ENCODE measurements at places on chromosomes 6 and 20.

DNA sequence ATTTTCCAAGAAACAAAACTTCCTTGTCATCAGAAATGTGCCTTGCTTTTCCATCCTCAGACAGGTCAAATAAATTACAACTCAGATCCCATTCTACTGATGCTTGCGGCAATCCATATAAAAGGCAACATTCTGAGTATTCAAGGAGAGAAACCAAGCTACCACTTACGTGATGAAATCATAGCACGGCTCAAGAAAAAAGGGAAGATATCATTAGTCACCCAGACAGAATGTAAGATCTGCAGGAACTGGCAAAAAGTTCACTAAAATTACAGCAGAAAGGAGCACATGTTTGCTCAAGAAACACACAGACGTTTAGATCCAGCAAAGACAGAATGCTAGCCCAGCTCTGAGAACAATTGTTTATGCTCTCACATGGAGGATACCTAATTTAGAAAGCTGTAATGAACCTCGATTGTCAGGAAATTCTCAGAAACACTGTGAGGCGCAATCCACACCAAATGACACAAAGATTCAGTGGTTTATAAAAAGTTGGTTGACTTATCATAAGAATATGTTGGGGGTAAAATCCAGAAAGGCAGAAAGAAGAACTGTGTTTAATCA, 304.2 kb downstream of the ADGRG6 start:
- H3K4me3 ChIP-seq = no peak overlapping the region
- no peaks in the 10 kb centered on the region for H3K4me1 ChIP-seq
- H3K27ac ChIP-seq = no peak overlapping the region
- no peak for DNase-seq

DNA sequence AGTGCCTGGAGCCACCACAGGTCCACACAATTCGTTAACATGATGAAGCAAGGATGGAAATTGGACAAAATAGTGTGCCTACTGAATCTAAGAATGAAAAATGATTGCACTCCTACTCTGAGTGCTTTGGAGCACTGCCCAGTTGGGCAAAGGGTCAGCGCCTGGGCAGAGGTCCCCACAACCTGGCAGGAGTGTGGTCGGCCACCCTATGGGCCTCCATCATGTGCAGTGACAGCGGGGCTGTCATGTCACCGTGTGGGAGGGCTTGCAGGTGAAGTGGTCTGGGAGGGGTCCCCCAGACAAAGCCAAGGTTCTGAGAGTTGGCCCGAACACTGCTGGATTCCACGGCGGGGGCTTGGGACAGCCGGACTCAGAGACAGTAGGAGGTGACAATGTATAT, 36.2 kb upstream of the CD93 start:
- H3K36me3 ChIP-seq = no peaks in the 10 kb centered on the region
- H3K27me3 ChIP-seq = no peaks in the 10 kb centered on the region
- no peak overlapping the region for H3K4me3 ChIP-seq
- no peak for DNase-seq
- H3K27ac ChIP-seq = no peak overlapping the region

DNA sequence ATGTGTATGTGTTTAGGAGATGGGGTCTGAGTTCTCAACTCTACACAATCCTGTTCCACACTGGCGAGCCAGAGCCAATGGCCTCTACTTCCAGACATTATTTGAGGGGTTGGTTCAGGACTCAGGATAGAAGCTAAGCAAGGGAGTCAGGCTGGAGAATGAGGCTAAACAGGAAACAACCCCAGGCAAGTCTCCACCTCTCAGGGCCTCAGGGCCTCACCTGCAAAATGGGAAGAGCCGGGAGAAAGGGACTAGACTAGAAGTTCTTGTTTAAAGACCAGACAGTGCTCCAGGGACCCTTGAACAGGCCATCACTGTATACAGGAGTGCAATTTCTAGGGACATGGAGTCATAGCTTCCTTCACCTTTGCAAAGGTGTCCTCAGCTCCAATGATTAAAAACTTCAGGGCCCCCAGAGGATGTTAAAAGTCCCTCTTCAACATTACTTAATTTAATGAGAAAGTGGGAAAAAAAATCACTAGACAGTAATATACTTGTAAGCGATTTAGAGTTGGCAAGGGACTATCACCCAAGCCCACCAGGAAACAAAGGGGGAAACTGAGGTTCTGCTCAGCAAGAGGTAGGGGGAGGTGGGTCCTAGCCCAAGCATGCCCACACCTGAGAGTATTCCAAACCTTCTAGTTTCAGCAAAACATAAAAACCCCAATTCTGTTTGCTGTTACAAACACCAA, 41.7 kb downstream of the ZMYND8 start:
- DNase-seq = no peak
- no peaks in the 10 kb centered on the region for H3K27me3 ChIP-seq
- no peak overlapping the region for H3K27ac ChIP-seq
- peaks cover 16% of the 10 kb centered on the region for H3K4me1 ChIP-seq
- no peaks in the 10 kb centered on the region for H3K36me3 ChIP-seq
- H3K4me3 ChIP-seq = no peak overlapping the region

DNA sequence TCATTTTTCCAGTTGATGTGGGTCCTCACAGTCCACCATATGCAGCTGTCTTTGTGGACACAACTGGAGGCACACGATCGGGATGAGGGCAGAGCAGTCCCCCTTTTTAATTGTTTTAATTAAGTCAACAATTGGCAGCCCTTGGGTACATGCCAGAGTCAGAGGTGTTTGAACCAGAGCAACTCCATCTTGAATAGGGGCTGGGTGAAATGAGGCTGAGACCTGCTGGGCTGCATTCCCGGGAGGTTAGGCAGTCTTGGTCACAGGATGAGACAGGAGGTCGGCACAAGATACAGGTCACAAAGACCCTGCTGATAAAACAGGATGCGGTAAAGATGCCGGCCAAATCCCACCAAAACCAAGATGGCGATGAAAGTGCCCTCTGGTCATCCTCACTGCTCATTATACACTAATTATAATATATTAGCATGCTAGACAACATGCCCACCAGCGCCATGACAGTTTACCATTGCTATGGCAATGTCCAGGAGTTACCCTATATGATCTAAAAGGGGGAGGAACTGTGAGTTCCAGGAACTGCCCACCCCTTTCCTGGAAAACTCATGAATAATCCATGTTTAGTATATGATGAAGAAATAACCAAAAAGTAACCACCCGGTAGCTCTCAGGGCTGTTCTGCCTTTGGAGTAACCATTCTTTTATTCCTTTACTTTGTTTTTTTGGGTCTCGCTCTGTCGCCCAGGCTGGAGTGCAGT, 31.8 kb upstream of the BLCAP start:
- no peak overlapping the region for H3K4me3 ChIP-seq
- no peak for DNase-seq
- H3K27ac ChIP-seq = no peak overlapping the region
- no peaks in the 10 kb centered on the region for H3K27me3 ChIP-seq
- no peaks in the 10 kb centered on the region for H3K36me3 ChIP-seq

- no peaks in the 10 kb centered on the region for H3K36me3 ChIP-seq
- no peaks in the 10 kb centered on the region for H3K27me3 ChIP-seq
- no peaks in the 10 kb centered on the region for H3K4me1 ChIP-seq
Observed at GRCh38 chr6:167736486-167737204, 90.1 kb upstream of the AFDN start.

DNA sequence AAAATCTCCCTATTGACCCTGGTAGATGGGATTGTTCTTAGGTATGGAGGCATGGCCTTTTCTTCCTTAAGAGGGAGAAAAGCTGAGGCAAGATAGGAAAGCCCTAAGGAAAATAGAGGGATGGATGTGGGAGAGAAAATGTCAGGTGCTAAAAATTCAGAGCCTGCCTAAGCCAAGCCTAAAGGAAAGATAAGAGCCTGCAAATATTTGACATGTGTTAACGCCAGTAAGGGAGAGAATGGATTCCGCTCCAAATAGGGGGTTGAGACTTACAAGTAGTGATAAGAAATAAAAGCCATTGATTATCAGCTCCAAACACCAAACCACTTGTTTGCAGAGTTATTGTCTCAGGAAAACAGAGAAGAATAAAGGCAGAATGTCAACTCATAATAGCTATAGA, 533.6 kb downstream of the PTPRT start:
- no peak for DNase-seq
- H3K4me1 ChIP-seq = no peaks in the 10 kb centered on the region
- H3K36me3 ChIP-seq = no peaks in the 10 kb centered on the region
- H3K27ac ChIP-seq = no peak overlapping the region
- H3K27me3 ChIP-seq = no peaks in the 10 kb centered on the region
- no peak overlapping the region for H3K4me3 ChIP-seq

DNA sequence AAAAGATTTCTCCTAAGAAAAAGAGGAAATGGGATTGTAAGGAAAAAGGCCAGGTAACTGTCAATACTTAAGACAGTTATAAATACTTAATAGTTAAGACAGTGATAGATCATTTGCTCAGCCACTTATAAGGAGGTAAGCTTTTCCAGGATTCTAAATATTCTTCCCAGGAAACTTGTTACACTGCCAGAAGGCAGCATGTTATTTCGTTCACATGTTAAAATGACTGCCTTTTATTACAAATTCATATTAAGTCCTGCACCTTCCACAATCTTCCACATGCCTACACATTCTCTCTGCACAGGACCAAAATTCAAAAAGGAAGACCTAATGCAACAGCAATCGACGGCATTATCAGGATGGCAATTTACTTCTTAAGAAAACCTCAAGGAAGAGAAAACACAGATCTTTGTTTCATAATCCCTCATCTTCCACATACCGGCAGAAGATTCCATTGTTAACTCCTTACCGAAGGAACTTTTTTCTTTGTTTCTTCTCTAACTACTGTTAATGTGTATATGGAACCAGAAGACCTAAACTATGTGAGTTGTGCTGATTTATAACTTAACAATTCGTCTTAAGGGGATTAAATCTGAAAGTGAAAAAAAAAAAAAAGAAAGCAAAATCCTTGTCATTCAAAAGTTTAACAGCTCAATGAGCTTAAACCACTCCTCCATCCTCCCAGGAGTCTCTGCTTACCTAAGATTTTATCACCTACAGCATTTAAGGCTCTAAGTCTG, 799 bp downstream of the TAAR2 start:
- no peaks in the 10 kb centered on the region for H3K27me3 ChIP-seq
- H3K4me1 ChIP-seq = no peaks in the 10 kb centered on the region
- H3K27ac ChIP-seq = no peak overlapping the region
- no peaks in the 10 kb centered on the region for H3K36me3 ChIP-seq
- H3K4me3 ChIP-seq = no peak overlapping the region

DNA sequence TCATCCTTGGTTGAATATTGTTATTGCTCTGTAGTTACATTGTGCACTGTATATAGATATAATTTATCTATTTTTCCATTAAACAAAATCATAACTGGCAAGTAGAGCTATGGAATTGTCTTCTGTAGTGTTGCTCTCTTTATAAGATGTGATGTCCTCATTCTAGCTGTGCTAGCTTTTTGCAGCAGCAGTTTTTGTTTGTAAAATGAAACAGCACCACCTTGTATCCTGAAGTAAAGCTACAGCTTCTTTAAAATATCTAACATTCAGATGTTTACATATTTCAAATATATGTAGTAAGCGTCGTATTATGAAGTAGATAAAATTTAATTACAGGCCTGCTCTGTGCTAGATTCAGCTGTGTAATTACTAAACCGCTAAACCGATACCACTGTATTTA, 328.8 kb upstream of the MANEA start:
- H3K27me3 ChIP-seq = no peaks in the 10 kb centered on the region
- no peak overlapping the region for H3K4me3 ChIP-seq
- no peak for DNase-seq
